Cerebellar nuclear complex (tissue), 1 donor: ENCODE measurements at places on chromosomes 4 and X.
A peak's percentile ranks its signal among the peaks of the same experiment; 100 is the strongest.

DNA sequence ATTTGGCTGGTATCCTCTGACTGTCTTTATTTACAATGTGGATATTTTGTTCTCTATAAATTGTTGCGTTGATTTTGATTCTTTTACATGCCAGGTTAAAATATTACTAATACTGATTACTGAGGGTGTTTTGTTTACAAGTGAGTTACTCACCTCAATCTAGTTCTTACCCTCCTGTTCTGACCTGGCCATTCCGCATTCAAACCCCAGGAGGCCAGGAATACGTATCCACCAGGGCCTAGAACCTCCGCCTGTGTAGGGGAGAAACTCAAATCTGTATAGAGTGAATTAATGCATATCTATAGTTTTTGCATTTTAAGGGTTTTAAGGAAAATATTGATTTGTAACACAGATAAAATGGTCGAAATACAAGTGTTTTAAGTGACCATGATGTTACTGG is 2.6 kb upstream of the ZFP42 start:
- DNase-seq: no peak

GRCh38 chr4:98609934-98610333 is 48.5 kb downstream of the TSPAN5 start:
- DNase-seq: no peak

- DNase-seq: no peak
Observed at GRCh38 chrX:45591650-45592049, 391.0 kb upstream of the DIPK2B start.

- DNase-seq: peak; percentile 70
Observed at GRCh38 chrX:153763989-153764755, at the start of gene PLXNB3. Gene PLXNB3, plus strand, starts transcription at chrX:153764249. Its CDS starts 1,287 bp downstream, at chrX:153765536.

- no peak for DNase-seq
Observed at GRCh38 chr4:79689740-79690139, 281.7 kb upstream of the GK2 start.
